Bronchial epithelial cell (primary cell): ENCODE measurements at places on chromosomes 5 and 9. TPM values are rescaled to one million over a fixed set of nuclear protein-coding genes. Genes with fewer than 3 reads are reported as not detected.
A peak's percentile ranks its signal among the peaks of the same experiment; 100 is the strongest.

DNA sequence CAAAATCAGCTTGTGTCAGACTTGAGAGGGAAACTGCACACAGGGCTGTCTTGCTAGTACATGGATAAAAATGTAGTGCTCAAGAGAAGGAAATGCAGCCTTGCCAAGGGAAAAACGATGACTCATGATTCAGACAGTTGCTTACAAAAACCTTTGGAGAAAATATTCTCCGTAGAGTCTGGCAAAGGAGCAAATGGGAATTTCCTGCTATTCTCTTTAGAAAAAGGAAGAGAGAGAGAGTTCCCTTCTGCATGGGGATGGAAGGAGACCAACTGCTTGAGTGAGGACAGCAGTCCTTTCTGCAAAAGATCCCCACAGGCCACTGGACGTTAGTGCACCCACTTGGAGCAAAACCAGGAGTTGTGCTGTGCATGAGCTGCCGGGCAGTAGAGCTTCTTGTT is 7.6 kb downstream of the IFNB1 start:
- peak; percentile 90 for DNase-seq

GRCh38 chr9:33446946-33447798 is at the start of gene AQP3:
Gene AQP3 (minus strand): TSS chr9:33447593. CDS start chr9:33447530, 63 bp downstream.
- peak; percentile 70 for DNase-seq

GRCh38 chr5:50853151-50853550 is 186.7 kb downstream of the PARP8 start:
- DNase-seq: no peak

DNA sequence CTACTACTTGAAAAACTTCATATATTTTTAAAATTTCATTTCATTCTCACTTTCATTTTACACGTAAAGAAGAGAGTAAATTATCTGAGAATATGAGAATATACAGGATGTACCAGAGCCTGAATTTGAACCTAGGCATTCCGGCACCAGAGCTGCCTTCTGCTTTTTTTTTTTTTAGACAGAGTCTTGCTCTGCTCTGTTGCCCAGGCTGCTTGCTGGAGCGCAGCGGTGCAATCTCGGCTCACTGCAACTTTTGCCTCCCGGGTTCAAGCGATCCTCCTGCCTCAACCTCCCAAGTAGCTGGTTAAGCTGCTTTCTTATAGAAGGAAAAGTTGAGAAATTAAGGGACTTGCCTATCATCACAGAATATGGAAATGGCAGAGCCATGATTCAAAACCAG is 540.1 kb downstream of the EBF1 start:
- DNase-seq: no peak

- no peak for DNase-seq
Measured at GRCh38 chr9:92406477-92406876, 2.1 kb upstream of the OGN start.

- no peak for DNase-seq
Measured at GRCh38 chr5:132327252-132327955, 33.2 kb downstream of the SLC22A4 start.

- DNase-seq: peak; percentile 96
Measured at GRCh38 chr9:91395106-91395552, 28.5 kb downstream of the NFIL3 start.

PCDHGA7 gene
- under 0.01 and 0.51 TPM in 2 replicates for total RNA-seq

PCDHA1 gene
- under 0.01 TPM in 1 of 2 replicates, not detected in the other for total RNA-seq
